ENCODE measurements at places on chromosomes 3 and 15. TPM values are rescaled to one million over a fixed set of nuclear protein-coding genes. Genes with fewer than 3 reads are reported as not detected.

Gene EXOSC7
- total RNA-seq: 24.4 TPM

Gene CD200
- 0.91 TPM for total RNA-seq

Gene RNU5B-1
- total RNA-seq: 55.4 TPM

Gene DNAH12
- total RNA-seq: 0.08 TPM

GRCh38 chr3:14137004-14137403 is 12.2 kb downstream of the TMEM43 start:
- no peak for DNase-seq

GRCh38 chr15:83112233-83112955 is 4.9 kb downstream of the TM6SF1 start:
- DNase-seq: no peak

GRCh38 chr3:187742351-187743171 is 2.7 kb downstream of the BCL6 start:
- no peak for DNase-seq

DNA sequence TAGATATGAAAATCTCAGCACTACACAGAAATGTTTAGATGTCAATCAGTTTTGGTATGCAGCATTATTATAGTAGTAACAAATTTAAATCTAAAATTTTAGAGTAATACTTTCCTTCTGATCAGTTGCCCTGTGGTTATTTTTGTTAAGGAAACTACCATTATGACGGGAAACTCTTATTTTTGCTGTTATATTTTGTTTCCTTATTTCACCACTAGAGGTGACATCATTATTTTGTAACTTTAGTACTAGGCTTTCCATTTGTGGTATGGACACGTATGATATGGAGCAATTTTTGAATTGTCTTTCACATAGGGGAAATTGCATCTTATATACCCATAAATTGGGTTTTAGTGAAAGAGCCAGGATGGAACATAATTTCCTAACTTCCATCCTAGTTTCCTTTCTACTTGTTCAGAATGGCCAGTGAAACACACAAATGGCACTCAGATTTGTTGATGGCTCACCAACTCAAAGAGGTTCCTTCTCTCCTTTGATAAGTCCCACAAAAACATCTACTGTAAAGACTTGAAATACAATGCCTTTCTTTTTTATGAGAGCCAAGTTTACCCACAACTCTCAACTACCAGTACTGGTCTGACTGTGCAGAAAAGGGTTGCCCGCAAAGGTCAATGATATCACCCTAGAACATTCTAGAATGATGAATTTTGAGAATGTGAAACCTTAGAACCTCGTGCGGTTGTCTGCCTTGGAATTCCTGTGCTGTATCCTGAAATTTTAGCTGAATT is 19.4 kb upstream of the PPP4R2 start:
- no peak for DNase-seq

DNA sequence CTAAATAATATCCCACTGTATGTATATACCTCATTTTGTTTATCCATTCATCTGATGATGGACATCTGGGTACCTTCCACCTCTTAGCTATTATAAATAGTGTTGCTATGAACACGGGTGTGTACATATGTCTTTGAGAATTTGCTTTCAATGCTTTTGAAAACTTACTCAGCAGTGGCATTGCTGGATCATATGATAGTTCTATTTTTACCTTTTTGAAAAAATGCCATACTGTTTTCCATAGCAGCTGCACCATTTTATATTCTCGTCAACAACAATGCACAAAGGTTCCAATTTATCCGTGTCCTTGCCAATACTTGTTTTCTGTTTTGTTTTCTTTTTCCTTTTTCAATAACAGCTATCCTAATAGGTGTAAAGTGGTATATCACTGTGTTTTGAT is 77.1 kb downstream of the PEAK1 start:
- no peak for DNase-seq

DNA sequence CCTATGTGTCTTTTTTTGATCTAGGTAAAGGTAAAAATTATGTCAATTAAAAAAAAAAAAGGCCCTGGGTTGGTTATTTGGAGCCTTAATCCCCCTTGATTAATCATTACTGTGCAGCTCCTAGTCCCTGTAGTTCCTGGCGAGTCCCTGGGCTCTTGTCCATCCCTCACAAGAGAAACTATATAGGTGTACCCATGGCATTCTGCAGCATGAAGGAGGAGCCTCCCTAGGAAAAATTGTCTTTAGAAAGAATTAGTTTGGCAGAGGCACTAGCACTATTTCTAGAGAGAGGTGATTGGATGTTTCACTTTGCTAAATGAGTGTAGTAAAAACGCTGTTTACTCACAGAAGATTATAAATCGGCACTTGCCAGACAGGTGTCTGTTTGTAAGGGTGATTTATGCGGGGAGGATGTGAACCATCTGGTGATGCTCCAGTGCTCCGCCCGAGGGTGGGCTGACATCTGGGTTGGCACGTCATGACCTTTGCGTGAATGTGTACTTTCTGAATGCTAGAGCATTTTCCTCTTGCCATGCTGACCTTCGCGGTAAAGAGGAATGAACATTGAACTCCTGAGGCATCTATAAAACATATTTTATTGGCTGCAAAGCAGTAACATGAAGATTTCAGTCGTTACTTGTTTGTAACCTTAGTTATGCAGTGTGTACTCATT is 12.6 kb downstream of the PLCL2 start:
- no peak for DNase-seq

DNA sequence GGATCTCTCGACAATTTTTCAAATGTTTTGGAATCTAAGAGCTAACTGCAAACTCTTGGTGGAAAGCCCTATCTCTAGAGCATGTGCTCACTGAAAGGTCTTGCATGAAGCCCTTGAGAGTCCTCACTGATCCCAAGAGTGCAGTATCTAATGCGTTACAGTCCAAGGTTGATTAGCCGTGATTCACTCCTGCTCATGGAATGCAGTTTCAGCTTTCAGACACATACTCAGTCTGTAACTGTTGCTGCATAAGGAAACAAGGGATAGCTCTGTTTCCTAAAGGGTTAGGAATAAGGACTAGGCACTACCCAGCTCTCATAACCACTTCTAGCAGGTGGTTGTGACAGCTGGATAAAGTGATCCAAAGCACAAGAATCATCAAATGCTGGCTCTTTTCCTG is 687.4 kb upstream of the CFAP20DC start:
- DNase-seq: no peak

Data from Right ventricle myocardium superior (tissue), 1 donor.